ENCODE measurements at places on chromosomes 16 and 17.
A peak's percentile ranks its signal among the peaks of the same experiment; 100 is the strongest.

GRCh38 chr16:47847220-47847970, 308.4 kb downstream of the ABCC12 start:
- DNase-seq = no peak

DNA sequence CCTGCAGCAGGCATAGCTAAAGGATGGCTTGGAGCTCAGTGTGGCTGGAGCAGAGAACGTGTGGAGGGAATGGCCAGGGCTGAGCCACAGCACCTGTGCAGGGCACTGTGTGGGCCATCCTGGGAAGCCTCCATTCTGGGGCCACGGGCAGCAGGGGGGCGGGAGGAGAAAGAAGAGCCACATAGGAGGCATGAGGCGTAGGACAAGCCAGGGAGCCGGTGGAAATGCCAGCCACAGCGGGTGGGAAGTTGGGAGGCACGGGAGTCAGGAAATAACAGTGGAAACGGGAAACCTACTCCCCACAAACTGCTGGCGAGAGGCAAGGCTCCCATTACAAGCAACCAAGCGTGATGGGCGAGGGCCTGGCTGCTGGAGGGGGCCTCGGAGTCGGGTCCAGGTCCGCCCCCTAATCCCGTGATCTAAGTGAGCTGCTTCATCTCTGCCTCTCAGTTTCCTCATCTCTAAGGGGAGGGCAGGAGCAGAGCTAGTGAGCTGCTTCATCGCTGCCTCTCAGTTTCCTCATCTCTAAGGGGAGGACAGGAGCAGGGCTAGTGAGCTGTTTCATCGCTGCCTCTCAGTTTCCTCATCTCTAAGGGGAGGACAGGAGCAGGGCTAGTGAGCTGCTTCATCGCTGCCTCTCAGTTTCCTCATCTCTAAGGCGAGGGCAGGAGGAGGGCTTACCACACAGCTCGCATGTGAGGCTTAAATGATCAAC, 104.9 kb downstream of the ADCY9 start:
- peak; percentile 75 for DNase-seq

GRCh38 chr17:47200325-47200664, 8.9 kb upstream of the MYL4 start:
- DNase-seq = peak; percentile 44

- DNase-seq = no peak
Observed at GRCh38 chr17:58398574-58399266, 18.6 kb downstream of the RNF43 start.

GRCh38 chr16:79735271-79735670, 134.7 kb upstream of the MAF start:
- no peak for DNase-seq

- DNase-seq = no peak
Observed at GRCh38 chr17:79520167-79521165, 90.4 kb downstream of the RBFOX3 start.

DNA sequence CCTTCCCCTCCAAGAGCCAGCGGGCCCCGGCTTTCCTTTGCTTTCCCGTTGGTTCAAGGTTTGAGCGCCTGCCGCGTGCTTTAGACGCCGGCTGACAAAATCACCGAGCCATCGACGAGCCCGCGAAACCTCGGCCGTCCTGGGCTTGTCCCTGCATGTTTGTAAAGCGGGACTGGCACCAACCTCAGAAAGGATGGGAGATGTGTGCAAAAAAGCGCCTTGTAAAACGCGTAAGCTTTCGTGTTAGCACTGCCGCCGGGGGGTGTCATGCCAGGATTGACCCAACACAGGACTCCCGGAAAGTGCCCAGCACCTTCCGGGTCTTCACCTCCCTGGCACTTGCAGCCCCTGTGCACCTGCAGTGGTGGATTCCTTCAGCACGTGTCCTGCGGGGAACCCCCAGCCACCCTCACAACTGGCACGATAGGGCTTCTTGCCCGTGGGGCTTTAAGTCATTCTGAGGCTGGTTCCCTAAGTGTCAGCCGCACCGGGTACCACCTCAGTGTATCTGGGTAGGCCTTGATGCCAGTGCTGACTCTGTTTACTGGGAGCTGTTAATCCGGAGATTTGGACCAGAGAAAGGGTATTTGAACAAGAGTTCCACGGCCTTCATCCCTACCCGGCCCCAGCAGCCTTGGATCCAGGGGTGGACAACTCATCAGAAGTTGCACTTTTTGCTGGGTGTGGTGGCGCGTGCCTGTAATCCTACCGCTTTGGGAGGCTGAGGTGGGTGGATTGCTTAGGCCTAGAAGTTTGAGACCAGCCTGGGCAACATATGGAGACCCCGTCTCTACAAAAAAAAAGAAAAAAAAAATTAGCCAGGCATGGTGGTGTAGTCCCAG, 817 bp downstream of the NDUFAF8 start:
- DNase-seq = no peak

DNA sequence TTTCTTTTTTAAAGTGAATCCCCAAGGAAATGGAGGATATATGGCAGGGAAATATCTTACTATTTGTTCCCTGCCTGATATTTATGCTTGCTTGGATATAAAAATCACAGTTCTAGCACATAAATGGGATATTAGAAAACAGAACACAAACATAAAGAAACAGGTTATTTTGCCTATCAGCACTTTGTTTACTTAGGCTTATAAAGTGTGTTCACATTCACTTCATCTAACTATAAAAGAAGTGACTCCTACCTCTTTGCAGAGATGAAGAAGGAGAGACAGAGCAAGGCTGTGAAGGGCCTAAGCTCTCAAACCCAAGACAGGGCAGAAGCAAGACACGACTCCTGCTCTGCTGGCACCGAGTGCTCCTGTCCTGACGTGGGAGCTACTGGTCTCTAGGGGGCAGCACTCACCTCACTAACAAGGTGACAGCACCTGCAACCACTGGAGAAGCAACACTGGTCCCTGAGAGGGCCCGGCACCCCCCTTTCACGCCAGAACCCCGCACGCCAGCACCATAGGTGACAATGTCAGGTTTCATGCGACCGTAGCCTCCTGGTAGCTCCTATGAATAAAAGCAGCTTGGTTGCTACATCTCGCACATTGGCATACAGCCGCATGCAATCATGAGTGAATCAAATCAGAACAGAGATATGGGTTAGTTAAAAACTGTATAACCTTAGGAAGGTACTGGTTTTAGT, 32.0 kb downstream of the MBTPS1 start:
- DNase-seq = peak; percentile 40

DNA sequence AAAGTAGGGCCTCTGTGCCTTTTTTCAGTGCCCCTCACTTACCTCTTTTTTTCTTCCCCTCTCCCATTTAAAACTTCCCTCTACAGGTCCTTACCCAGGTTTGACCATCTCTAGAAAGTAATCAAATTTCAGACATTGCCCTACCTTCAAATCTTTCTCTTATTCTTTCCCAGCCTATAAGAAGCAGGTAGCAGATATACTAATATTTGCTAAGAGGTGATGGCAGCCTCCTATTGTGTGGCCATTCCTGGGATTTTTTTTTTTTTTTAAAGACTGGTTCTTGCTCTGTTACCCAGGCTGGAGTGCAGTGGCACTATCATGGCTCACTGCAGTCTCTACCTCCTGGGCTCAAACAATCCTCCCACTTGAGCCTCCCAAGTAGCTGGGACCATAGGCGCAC, 111.1 kb upstream of the HAS3 start:
- no peak for DNase-seq
